Right renal pelvis (tissue), 4 donors: ENCODE measurements at places on chromosomes 4 and X.

- DNase-seq: no peak
These were observed at the start of gene SMARCA1 for GRCh38 chrX:129523079-129523911. Gene SMARCA1, minus strand, starts transcription at chrX:129523490. Its CDS starts 120 bp downstream, at chrX:129523370.

GRCh38 chr4:24013668-24014422 lies 124.0 kb upstream of the PPARGC1A start:
- DNase-seq: no peak

DNA sequence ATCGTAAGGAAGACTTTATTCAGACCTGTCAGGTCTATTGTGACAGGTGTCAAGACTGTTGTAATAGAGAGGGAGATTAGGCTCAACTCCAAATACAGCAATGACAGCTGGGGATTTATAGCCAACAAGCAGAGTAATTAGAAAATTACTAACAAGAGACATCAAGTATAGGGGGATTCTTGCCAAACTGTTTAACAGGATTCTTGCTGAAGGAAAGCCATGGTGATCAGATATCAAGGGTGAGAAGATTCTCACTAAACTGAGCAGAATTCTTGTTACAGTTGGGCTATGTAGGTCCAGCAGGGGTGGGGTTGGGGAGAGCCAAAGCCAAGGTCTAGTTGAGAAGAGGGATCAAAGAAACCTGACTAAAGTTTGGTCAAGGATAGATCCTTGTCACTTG lies 461.0 kb upstream of the GALNT7 start:
- DNase-seq: no peak

DNA sequence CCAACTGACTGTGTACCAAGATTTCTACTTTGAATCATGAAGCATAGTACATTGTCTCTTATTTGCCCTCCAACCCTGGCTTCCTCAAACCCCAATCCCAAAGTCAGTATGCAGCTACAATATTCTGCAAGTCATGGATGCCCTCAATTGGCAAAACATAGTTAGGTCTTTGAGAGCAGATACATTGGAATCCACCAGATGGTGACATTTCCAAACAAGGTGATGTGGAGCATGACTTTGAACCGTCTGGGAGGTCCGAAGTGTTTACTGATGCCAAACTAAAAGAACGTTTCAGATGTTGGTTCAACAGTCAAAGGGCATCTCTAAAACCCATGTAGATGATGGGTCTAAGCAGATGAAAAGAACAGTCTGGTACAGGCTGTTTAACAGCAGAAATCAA lies 43.7 kb upstream of the FRMD7 start:
- no peak for DNase-seq

GRCh38 chr4:2151544-2151943 lies 90.4 kb downstream of the HAUS3 start:
- no peak for DNase-seq

- no peak for DNase-seq
These were observed 1040.7 kb downstream of the RAPGEF2 start for GRCh38 chr4:160143574-160143973.

DNA sequence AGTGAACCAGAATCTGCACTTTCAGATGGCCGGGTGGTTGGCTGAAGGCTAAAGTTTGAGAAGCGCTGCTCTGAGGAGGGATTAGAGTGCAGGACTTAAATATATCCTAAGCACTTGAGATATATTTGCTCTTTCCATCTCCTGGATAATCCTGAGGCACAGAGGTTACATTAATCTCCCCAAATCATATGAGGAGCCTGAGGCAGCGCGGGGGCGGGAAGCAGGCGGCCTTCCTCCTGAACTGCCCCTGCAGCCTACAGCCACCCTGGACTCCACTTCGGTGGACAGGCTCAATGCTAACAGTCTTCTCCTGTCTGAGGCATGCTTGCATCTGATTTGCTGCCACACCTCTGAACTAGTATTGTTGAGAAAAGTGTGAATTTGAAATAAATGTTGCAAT lies 72.5 kb downstream of the AFAP1 start:
- DNase-seq: no peak

GRCh38 chrX:2642791-2643190 lies 48.3 kb upstream of the CD99 start:
- DNase-seq: no peak

GRCh38 chr4:108637856-108638255 lies 12.5 kb upstream of the OSTC start:
- DNase-seq: no peak

GRCh38 chrX:31091819-31092218 lies 20.0 kb upstream of the FTHL17 start:
- no peak for DNase-seq

- no peak for DNase-seq
These were observed 226.0 kb downstream of the VEGFC start for GRCh38 chr4:176566769-176567168.

DNA sequence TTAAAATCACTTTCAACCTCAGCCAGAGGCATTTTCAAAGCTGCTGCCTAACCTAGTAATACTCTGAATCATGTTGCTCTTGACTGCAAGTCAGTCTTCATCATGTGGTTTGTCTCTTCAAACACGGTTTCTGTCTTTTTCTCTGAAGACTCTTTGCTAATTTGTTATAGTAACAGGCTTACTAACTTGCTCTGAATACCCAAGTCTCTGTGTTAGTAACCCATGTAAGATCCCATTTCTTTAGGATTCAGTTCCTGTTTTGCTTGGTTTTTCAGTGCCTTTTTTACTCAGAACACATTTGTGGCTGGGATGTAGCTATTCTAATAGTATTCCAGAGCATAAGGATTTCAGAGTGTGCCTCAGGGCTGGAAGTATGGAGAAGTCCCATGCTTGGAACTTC lies 1450.6 kb upstream of the IGFBP7 start:
- no peak for DNase-seq
